ENCODE measurements at places on chromosomes 13 and 19. TPM values are rescaled to one million over a fixed set of nuclear protein-coding genes. Genes with fewer than 3 reads are reported as not detected.

The SLC17A7 gene
- 1.4 TPM for total RNA-seq

The SCAMP4 gene
- total RNA-seq: 16.4 TPM

The CAMSAP3 gene
- total RNA-seq: 2.6 TPM

The KIR3DL2 gene
- total RNA-seq: not detected

The DAND5 gene
- 11.2 TPM for total RNA-seq

The GRK1 gene
- 0.42 TPM for total RNA-seq

The FAM124A gene
- total RNA-seq: 14.9 TPM

The GTF3A gene
- total RNA-seq: 227 TPM

The ZNF524 gene
- total RNA-seq: 17.0 TPM

The MYADM gene
- 112 TPM for total RNA-seq

The IGFL2 gene
- not detected for total RNA-seq

The TEX101 gene
- not detected for total RNA-seq

The DCLK1 gene
- total RNA-seq: 9.9 TPM

The ZNF222 gene
- total RNA-seq: 3.5 TPM

The CHERP gene
- 19.1 TPM for total RNA-seq

The SHISA2 gene
- total RNA-seq: 0.07 TPM

The IGFL4 gene
- not detected for total RNA-seq

The ZNF284 gene
- total RNA-seq: 1.8 TPM

The SLAIN1 gene
- 7.1 TPM for total RNA-seq

The ATP4A gene
- total RNA-seq: not detected

The IZUMO2 gene
- not detected for total RNA-seq

The CTXN1 gene
- total RNA-seq: 0.20 TPM

The TMEM190 gene
- not detected for total RNA-seq

The URI1 gene
- 42.4 TPM for total RNA-seq

The NFIX gene
- total RNA-seq: 171 TPM

The KCTD4 gene
- not detected for total RNA-seq

The HPN gene
- total RNA-seq: 9.8 TPM

The CYP2F1 gene
- total RNA-seq: not detected

The GAS6 gene
- total RNA-seq: 210 TPM

The PRR19 gene
- not detected for total RNA-seq

The LRRC63 gene
- 0.17 TPM for total RNA-seq

The KLK11 gene
- 0.62 TPM for total RNA-seq

The ZNF14 gene
- 3.6 TPM for total RNA-seq

The CACNG6 gene
- not detected for total RNA-seq

The S1PR4 gene
- 1.0 TPM for total RNA-seq

The FXYD1 gene
- 489 TPM for total RNA-seq

The ANKLE1 gene
- total RNA-seq: 0.12 TPM

The GZMM gene
- 0.37 TPM for total RNA-seq

The PRTN3 gene
- not detected for total RNA-seq

The CGB3 gene
- not detected for total RNA-seq

The ZIC5 gene
- not detected for total RNA-seq

The OR10H1 gene
- not detected for total RNA-seq

The SYNGR4 gene
- not detected for total RNA-seq

The ACP7 gene
- total RNA-seq: not detected

The ADGRE1 gene
- total RNA-seq: 0.30 TPM

The ADGRL1 gene
- 24.0 TPM for total RNA-seq

The ZNF529 gene
- 16.9 TPM for total RNA-seq

The FBXO17 gene
- 1.7 TPM for total RNA-seq

The F2RL3 gene
- 0.30 TPM for total RNA-seq

The TNNI3 gene
- 5,071 TPM for total RNA-seq

The EFNB2 gene
- total RNA-seq: 9.2 TPM

The TMEM86B gene
- 1.9 TPM for total RNA-seq

The CEBPA gene
- total RNA-seq: 2.4 TPM

The TMEM38A gene
- total RNA-seq: 50.5 TPM

The ERCC2 gene
- total RNA-seq: 9.9 TPM

The PNMA8A gene
- 9.4 TPM for total RNA-seq

Data from left ventricle myocardium superior (tissue), 1 donor.